ENCODE measurements at places on chromosomes 3 and 15. TPM values are rescaled to one million over a fixed set of nuclear protein-coding genes. Genes with fewer than 3 reads are reported as not detected.

DNA sequence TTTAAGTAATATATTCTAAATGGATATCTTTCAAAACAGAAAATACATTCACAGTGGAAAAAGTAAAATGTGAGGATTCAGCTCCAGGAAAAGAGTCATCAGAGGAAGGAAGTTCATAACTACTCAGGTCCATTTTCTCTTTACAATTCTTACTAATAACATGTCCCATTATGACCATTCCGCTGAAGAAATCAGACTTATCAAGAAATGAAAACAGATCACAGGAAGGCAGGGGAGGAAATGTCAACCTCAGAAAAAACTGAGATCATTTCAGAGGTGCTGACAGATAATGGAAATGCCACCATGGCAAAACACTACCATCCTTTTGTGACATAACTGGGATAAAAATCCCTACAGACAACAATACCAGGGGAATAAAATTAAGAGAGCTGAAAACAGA lies 139.5 kb downstream of the MAGI1 start:
- no peak for DNase-seq
- no peak overlapping the region for H3K27ac ChIP-seq
- H3K36me3 ChIP-seq: no peaks in the 10 kb centered on the region
- H3K4me1 ChIP-seq: no peaks in the 10 kb centered on the region
- H3K4me3 ChIP-seq: no peak overlapping the region

DNA sequence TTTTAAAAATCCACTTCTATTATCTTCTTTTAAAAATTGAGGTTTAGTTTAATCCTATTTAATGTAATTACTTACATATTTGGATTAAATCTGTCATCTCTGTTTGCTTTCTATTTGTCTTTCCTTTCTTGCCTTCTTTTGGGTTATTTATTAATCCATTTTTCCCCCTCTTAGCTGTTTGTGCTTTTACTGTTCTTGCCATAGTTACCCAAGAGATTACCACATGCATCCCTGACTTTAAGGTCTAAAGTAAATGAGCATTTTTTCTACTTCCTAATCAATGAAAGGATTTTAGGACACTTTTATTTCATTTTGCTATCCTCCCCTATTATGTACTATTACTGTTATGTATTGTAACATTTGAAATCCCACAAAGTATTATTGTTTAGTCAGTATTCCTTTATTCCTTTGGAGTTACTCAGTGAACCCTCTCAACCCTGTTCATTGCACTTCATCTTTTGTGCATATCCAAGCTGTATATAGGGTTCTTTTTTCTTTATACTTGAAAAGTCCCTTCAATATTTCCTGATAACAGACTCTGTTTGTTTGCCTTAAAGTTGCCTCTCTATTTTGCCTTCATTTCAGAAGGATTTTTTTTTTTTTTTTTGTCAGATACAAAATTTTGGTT lies 62.7 kb downstream of the MEF2A start:
- DNase-seq: no peak
- no peak overlapping the region for H3K4me3 ChIP-seq
- 0 out of 2 replicates have a peak, but pooled peaks cover 2% of the 10 kb centered on the region for H3K36me3 ChIP-seq
- H3K4me1 ChIP-seq: no peaks in the 10 kb centered on the region

DNA sequence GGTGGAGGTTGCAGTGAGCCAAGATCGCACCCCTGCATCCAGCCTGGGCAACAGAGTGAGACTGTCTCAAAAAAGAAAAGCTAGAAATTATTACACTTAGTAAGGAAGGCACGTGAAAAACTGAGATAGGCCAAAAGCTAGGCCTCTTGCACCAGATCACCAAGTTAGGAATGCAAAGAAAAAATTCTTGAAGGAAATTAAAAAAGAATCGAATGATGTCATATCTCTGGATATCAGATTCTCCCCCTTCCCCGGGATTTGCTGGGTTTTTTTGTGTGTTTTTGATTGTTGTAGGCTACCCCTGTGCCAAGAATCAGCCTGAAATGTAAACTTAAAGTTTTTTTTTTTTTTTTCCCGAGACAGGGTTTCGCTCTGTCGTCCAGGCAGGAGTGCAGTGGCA lies 17.4 kb downstream of the PTPN23 start:
- H3K27ac ChIP-seq: no peak overlapping the region

- no peaks in the 10 kb centered on the region for H3K4me1 ChIP-seq
- no peak overlapping the region for H3K4me3 ChIP-seq
- no peaks in the 10 kb centered on the region for H3K36me3 ChIP-seq
- no peaks in the 10 kb centered on the region for H3K27me3 ChIP-seq
- DNase-seq: no peak
These were observed 92.4 kb downstream of the ABI3BP start for GRCh38 chr3:100900671-100901335.

GRCh38 chr3:24607281-24607680 lies 112.6 kb upstream of the THRB start:
- no peaks in the 10 kb centered on the region for H3K36me3 ChIP-seq
- H3K4me1 ChIP-seq: no peaks in the 10 kb centered on the region
- DNase-seq: no peak
- no peak overlapping the region for H3K4me3 ChIP-seq
- H3K27ac ChIP-seq: no peak overlapping the region

DNA sequence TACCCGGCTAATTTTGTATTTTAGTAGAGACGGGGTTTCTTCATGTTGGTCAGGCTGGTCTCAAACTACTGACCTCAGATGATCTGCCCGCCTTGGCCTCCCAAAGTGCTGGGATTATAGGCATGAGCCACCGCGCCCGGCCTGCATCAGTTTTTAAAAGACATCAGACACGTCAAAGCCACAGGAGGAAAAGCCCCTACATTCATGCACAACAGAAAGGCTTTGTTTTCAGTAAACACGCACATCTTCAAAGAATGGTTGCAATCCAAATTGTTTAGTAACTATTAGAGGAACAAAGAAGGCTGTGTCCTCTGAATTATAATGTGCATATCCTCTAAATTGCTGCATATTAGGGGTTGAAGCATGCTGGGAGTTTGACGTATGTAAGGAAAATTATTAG lies 53.3 kb downstream of the BTD start:
- no peaks in the 10 kb centered on the region for H3K36me3 ChIP-seq
- no peak overlapping the region for H3K4me3 ChIP-seq
- H3K27ac ChIP-seq: no peak overlapping the region
- DNase-seq: no peak
- no peaks in the 10 kb centered on the region for H3K27me3 ChIP-seq

DNA sequence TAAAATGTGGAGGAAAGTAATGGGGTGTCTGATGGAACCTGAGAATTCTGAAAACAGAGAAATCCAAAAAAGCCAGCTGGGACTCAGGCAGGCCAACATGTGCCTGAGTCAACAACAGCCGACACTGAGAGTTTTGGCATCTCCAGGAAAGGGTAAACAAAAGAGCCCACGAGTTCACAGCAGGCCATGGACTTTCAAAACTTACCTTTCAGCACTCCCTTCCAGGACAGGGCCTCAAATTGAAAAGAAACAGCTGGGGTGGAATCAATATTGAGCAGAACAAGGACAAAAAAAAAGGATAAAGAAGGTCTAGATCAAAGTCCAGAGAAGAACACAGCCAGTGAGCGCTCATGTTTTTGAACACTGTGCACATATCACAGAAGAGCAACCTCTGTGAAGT lies 735.4 kb upstream of the GRM7 start:
- no peaks in the 10 kb centered on the region for H3K27me3 ChIP-seq
- no peak overlapping the region for H3K27ac ChIP-seq
- no peaks in the 10 kb centered on the region for H3K4me1 ChIP-seq

GRCh38 chr3:15319136-15319535 lies 13.2 kb downstream of the SH3BP5 start:
- H3K4me1 ChIP-seq: no peaks in the 10 kb centered on the region
- no peak for DNase-seq
- H3K27me3 ChIP-seq: no peaks in the 10 kb centered on the region
- H3K4me3 ChIP-seq: no peak overlapping the region

- H3K36me3 ChIP-seq: no peaks in the 10 kb centered on the region
- H3K27ac ChIP-seq: no peak overlapping the region
- H3K4me3 ChIP-seq: no peak overlapping the region
These were observed 19.1 kb upstream of the EPB42 start for GRCh38 chr15:43239732-43240491.

DNA sequence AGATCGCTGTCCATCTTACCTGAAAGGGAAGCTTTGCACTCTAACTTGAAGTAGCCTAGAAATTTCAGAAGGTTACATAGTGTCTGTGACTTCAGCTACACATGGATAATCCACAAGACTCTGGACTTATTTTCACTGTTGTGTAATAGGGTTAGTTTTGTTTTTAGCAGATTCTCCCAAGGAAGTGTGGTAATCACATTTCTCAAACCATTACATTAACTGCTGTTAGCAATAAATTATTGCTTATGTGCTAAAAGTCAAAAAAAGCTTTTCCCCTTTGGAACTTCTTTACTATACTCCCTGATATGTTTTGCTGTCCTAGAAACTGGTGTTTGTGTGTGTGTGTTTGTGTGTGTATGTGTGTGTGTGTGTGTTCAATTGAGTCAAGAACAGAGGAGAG lies 351.8 kb upstream of the TPRG1 start:
- no peaks in the 10 kb centered on the region for H3K4me1 ChIP-seq
- no peaks in the 10 kb centered on the region for H3K36me3 ChIP-seq
- no peak overlapping the region for H3K27ac ChIP-seq
- no peak for DNase-seq
- no peak overlapping the region for H3K4me3 ChIP-seq
- no peaks in the 10 kb centered on the region for H3K27me3 ChIP-seq

DNA sequence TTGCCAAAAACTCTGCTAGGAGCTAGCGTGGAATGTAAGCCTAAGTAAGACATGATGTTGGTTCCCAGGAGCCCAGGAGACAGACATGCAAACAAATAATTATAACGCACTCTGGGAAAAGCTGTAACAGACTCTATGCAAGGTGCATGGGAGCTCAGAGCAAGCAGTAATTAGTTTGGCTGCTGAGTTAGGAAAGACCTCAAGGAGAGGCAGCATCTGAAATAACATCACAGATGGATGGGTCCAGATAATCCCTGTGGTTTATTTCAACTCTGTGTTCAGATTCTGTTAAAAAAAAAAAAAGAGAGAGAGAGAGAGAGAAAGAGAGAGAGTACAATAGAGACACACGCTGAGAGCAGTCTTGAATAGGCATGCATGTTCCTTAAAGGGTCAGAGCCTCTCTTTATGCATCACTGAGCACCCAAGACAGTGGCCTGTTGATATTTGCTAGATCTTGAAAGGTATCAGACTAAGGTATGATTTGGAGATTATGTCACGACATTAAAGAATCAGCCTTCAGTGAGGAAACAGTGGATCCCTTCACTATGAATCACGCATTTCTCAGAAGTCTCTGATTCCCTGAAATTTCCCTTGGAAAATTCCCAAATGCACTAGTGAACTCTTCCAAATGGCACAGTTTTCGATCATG lies 124.4 kb upstream of the LIPC start:
- H3K27me3 ChIP-seq: no peaks in the 10 kb centered on the region
- no peaks in the 10 kb centered on the region for H3K4me1 ChIP-seq
- no peak overlapping the region for H3K27ac ChIP-seq

DNA sequence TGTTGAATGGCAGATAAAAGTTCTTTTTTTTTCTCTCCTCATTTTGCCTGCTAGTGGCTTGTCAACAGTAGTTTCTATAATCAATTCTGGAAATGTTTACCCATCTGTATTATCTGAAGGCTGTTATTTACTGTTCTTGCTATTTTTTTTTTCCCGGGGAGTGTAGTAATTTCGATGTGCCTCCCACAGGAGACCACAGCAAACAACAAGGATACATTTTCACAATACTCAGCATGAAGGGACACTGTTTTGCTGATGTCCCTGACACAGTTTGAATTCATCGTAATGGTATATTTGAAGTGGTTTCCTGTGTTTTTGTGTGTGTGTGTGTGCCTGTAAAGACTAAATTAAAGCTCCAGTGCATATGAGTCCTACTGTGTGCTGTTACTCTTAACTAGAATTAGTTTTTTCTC lies 92.1 kb upstream of the ICE2 start:
- no peaks in the 10 kb centered on the region for H3K4me1 ChIP-seq
- H3K27me3 ChIP-seq: peaks cover 74% of the 10 kb centered on the region
- no peak overlapping the region for H3K4me3 ChIP-seq
- H3K27ac ChIP-seq: no peak overlapping the region

DNA sequence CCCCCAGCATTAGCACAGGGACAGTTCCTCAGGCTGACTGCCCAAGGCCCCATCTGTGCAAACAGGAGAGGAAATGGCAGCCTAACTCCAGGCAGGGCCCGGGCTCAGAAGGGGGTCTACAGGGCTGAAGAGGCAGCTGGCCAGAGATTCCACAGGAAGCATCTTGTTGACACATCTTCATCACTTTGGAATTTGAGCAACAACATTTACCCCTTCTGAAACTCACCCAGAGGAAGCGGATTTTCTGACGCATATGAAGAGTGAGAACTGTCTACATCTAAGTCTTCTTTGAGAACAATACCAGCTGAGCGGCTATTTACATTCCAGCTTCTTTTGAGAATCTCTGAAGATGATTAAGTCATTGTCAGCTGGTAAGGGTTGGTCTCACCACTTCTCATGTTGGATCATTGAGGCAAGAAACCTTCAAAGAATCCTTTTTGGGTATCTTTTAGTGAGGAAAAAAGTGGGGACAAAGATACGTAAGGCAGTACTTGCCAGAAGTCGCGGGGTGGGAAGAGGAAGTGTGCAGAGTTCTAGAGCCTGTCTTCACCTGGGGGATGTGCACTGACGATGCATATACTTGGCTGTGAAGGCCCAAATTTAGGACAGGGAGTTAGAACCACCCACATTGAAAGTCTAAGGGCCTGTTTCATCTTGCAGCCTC lies 25.4 kb upstream of the SRP14 start:
- peaks cover 10% of the 10 kb centered on the region for H3K4me1 ChIP-seq
- no peak overlapping the region for H3K27ac ChIP-seq
- H3K4me3 ChIP-seq: no peak overlapping the region
- H3K27me3 ChIP-seq: no peaks in the 10 kb centered on the region
- DNase-seq: no peak

- no peak overlapping the region for H3K4me3 ChIP-seq
- H3K4me1 ChIP-seq: no peaks in the 10 kb centered on the region
- no peaks in the 10 kb centered on the region for H3K36me3 ChIP-seq
- no peaks in the 10 kb centered on the region for H3K27me3 ChIP-seq
- peak; percentile 29 for DNase-seq
- no peak overlapping the region for H3K27ac ChIP-seq
These were observed 105.1 kb downstream of the ZMAT3 start for GRCh38 chr3:178966299-178967176.

DNA sequence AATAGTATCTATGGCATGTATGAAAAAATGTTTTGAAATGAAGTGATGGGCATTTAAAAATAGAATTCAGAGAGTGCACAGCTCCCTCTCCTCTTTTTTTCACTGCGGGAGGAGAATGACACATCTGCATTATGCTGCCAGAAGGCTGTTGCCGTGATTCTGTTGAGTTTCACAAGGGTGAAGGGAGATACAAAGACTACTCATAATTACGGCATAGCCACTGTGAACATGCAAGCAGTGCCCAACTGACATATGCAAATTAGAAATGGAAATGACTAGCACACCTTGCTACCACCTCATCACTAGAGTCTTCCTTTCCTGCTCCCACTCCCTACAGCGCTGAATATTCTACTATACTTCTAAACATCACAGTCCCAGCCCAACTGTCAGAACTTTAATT lies 20.1 kb downstream of the IFT57 start:
- H3K4me1 ChIP-seq: no peaks in the 10 kb centered on the region
- no peak overlapping the region for H3K27ac ChIP-seq
- no peaks in the 10 kb centered on the region for H3K27me3 ChIP-seq
- H3K4me3 ChIP-seq: no peak overlapping the region

The RTP1 gene
- not detected for total RNA-seq

The CIP2A gene
- 41.6 TPM for total RNA-seq

The DCLK3 gene
- total RNA-seq: not detected

The AVEN gene
- 6.8 TPM for total RNA-seq

The ENTPD3 gene
- total RNA-seq: not detected

The ST6GAL1 gene
- total RNA-seq: 15.6 TPM

The GORASP1 gene
- 38.8 TPM for total RNA-seq

The PSMA4 gene
- 294 TPM for total RNA-seq

The PPP1R14D gene
- not detected for total RNA-seq

The GABRR3 gene
- total RNA-seq: not detected

The ZIC4 gene
- not detected for total RNA-seq

The NOX5 gene
- 0.91 TPM for total RNA-seq

Data from HCT116 (cell line).